GM12865 (cell line): ENCODE measurements at places on chromosomes 5 and 9.

- peak; percentile 66 for DNase-seq
These were observed 76.6 kb upstream of the ADAMTS16 start for GRCh38 chr5:5063533-5063953.

- DNase-seq = no peak
These were observed 21.9 kb downstream of the PRRX2 start for GRCh38 chr9:129687391-129687790.

GRCh38 chr5:44933686-44934085 is 124.9 kb downstream of the MRPS30 start:
- DNase-seq = no peak

GRCh38 chr5:76617675-76618074 is 5.5 kb downstream of the F2RL2 start:
- no peak for DNase-seq

GRCh38 chr5:170216257-170216864 is 16.4 kb upstream of the C5orf58 start:
- peak; percentile 55 for DNase-seq

DNA sequence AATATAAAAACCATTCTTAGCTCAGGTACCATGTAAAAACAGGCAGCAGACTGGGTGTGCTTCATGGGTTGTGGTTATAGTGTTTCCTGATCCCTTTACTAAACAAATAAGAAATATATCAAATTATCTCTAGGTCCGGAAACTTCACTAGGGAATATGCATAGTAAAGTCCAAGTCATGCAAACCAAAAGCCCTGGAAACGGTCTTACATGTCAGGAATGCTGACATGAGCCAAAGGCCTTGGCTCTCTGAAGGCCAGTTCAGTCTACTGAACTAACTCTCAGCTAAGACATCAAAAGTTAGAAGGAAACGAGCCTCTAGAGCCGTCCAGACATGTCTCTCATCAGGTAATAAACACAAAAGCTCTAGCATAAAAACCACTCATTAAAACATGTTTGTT is 778.9 kb upstream of the ZNF608 start:
- DNase-seq = no peak

- no peak for DNase-seq
These were observed 22.6 kb upstream of the CCDC192 start for GRCh38 chr5:127680595-127680994.

- DNase-seq = no peak
These were observed 1.9 kb downstream of the RPS6 start for GRCh38 chr9:19378164-19378563.

DNA sequence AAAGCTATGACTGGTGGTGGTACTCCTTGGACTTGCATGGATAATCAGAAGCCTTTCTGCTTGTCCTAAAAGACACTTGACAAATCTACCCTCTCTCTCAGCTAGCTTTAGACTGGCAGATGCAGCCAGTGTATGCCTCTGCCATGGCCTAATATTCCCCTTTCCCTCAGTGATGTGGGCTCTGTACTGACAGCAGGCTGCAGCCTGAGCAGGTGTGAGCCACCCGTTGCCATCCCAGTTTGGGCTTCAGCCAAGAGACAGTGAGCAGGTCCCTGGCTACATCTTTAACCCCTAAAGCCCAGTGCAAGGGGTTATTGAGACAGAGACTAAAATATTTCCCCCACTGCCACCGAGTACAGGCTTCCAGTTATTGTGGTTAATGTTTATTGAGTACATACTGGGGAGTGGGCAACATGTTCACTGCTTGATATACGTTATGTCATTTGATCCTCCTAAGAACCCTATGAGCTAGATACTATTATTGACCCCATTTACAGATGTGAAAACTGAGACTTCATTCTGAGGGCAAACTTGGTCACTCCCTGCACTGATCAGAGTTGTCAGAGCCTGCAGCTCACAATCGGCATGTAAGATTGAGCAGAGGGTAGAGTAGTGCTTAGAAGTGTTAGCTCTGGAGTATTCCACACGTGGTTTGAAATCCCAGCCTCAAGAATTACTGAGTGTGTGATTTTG is 254.2 kb downstream of the ARHGAP26 start:
- DNase-seq = peak; percentile 51

GRCh38 chr5:135546101-135546500 is 10.3 kb upstream of the NEUROG1 start:
- no peak for DNase-seq

DNA sequence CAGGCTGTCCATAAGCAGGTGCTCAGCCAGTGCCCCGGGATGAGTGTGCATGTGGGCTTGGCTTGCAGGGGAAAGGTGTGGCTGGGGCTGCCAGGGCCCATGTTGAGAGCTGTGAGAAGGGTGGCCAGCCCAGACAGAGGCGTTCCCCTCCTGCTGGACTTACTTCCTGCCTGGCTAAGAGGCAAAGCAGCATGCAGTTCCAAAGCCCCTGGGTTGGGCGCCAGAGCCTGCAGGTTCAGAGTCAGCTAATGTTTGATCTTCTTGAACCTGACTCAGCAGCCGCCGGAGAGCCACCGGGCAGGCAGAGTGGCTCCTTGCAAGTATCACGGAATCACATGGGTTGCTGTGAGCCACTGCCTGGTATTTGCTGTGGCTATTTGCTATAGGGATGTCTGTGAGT is 168.4 kb upstream of the MAP1B start:
- no peak for DNase-seq

DNA sequence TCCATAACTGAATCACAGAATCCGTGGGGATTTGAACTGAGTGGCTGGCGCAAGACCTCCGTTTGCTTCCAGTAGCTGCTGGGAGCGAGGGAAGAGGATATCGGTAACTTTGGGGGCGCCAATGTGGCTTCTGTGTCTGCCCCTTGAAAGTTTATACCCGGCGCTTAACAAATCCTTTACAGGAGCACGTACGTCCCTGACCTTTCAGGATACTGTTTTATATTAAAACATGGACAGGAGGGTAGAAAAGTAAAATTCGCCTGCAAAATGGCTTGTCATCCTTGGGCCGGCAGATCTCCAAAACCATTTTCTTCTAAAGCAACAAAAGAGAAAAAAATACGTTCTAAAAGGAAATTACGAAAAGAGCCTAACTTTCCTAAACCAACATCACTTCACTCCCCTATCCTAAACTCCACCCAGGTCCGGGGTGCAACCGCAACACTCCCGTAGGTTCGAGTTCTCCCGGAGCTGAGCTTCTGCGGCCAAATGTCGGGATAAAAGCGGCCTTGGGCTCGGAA is 656 bp upstream of the DMRT3 start:
- DNase-seq = no peak

- no peak for DNase-seq
These were observed 167.7 kb upstream of the PTCH1 start for GRCh38 chr9:95684516-95684915.

DNA sequence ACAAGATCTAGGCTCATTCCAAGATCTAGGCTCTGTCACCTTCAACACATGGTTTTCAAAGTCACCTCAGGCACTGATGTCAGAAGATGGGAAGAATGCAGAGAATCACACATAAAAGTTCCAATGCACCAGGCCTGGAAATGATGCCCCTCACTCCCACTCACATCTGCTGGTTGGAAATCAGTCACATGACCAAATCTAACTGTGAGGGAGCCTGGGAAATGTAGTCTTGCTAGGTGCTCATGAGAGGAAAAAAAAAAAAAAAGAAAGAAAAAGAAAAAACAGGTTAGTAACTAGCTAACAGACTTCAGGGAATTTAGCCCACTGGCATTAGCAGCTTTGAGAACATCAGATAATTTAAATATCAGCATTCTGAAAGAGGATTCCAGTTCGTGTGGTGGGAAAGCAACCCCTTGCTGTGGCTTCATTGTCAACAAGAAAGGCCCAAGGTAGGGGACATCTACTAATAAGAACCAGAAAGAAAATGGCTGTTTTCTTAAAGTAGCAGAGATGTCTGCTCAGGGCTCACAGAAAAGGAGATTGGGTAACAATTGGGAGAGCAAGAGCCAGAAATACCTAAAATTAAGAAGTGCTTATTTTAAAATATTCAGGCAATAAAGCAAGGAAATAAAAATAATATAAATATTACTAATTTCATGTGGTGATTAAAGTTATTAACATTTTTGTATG is 614.3 kb downstream of the ACTL7B start:
- DNase-seq = no peak

GRCh38 chr5:80101993-80102392 is 66.8 kb downstream of the THBS4 start:
- DNase-seq = peak; percentile 76

DNA sequence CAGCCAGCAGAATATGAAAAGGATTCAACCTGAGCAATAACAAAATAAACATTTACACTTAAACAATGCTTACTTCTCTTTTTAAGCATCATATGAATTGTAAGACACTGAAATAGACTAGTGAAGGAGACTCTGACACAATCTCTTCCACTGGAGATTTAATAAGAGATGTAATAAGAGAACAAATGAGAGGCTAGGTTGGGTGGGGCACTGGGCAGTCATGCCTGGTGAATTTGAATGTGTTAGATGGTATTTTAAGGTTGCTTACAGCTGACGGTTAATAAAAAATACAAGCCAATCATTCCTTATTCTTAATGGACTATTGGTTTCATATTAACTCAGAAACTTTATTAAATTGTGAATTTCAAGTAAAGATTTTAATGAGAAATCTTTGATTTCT is 105.9 kb upstream of the TARS1 start:
- no peak for DNase-seq

- peak; percentile 26 for DNase-seq
These were observed 121.2 kb upstream of the ST8SIA4 start for GRCh38 chr5:101024299-101024698.

- no peak for DNase-seq
These were observed 406.3 kb downstream of the SPOCK1 start for GRCh38 chr5:137092831-137093230.

- no peak for DNase-seq
These were observed 1.9 kb downstream of the ABO start for GRCh38 chr9:133273098-133273497.

DNA sequence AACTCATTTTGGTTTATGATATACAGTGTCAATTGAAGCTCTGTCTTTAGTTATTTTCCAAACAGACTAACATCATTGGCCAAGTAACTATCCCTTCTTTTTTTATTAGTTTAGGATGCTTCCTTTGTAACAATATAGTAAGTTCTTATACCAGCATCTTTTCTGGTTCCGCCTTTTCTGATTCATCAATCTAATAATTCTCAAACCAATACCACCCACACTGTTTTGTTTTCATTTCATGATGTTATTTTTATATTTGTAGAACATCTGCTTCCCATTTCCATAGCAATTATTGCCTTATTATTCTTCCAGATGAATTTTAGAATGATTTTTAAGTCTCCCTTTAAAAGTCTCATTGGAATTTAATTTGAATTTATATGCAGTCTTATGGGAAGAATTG is 218.1 kb downstream of the RFK start:
- no peak for DNase-seq

- no peak for DNase-seq
These were observed 331.2 kb downstream of the NR2F1-AS1 start for GRCh38 chr5:93249651-93250289.

- no peak for DNase-seq
These were observed 661.5 kb upstream of the NUDT12 start for GRCh38 chr5:104223885-104224773.

DNA sequence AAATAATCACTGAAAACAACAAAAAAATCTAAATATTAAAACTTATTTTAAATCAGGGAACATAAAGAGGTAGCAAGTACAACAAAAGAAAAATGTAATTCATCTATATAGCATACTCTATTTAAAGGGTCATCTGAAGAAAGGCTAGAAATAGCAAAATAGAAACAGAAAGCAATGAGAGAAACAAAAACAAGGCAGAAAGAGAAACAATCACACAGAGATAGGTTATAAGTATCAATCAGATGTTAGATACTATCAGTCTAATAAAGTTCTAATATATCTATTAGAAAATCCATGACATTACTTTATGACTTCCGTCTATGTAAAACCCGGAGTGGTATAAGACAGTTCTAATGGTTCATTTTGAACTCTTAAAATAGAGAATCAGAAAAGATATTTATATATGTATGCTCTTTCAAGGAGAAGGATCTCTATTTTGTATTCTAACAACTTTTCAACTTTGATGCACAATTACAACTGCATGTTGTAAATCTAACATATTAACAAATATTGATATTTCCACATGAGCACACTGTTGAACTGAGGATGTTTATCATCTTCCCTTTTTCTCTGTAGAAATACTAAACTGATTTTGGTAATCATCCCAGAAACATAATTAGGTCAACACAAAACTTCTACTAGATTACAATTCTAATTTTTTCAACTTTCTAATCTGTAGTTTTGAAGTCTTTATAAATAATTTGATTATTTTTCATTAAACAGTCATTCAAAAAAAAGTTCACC is 15.8 kb downstream of the RICTOR start:
- DNase-seq = no peak

DNA sequence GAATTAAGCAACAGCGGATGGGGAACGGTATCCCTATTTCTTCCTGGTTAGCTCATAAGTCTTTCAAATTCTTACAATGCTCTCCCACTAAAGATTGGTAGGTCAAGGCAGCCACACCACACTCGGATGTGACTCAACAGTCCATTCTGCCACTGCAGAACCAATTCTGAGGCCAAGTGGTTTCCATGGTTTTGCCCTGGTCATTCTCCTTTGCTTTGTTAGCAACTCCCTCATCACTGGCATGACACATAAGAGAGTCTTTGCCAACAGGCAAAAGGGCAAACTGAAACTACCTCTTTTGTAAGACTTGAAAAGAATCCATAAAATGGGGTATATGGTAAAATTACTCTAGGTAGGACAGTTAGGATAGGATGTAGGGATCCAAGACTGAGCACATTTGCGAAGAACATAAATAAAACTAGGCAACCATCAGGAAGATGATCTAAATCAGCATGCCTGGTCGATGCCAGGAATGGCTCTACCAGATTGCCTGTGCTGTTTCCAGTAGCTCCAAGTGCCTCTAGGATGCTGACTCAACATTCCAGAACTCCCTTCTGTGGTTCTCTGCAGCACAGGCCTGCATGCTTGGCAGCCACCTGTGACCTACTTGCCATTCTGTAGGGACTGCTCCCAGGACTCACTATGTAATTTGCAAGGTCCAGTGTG is 105.4 kb downstream of the DCP2 start:
- no peak for DNase-seq

GRCh38 chr5:80414113-80414512 is 6.2 kb downstream of the ZFYVE16 start:
- no peak for DNase-seq

- no peak for DNase-seq
These were observed 77.2 kb upstream of the RAPGEF1 start for GRCh38 chr9:131817073-131817472.

DNA sequence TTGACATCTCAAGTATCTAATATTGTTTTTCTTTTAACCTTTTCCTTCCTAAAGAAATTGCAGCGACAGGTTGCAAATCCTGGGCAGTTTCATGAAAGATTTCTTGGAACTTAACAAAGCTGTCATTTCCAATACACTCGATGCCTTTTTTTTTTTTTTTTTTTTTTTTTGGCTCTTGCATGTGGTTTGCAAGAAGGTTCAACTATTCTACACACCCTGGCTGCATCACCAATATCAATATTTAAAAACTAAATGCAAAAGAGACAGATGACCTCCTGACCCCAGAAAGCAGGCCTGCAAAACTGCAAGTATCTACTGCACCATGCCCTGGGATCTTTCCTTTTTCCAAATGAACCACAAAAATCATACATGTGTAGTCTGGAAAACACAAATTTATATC is 4.4 kb upstream of the NFIB start:
- DNase-seq = no peak

GRCh38 chr9:72462340-72462739 is 59.1 kb upstream of the TMC1 start:
- no peak for DNase-seq
